ENCODE measurements at places on chromosomes 16 and 17.
A peak's percentile ranks its signal among the peaks of the same experiment; 100 is the strongest.

GRCh38 chr16:74141015-74141414 lies 155.6 kb upstream of the PSMD7 start:
- DNase-seq: no peak

DNA sequence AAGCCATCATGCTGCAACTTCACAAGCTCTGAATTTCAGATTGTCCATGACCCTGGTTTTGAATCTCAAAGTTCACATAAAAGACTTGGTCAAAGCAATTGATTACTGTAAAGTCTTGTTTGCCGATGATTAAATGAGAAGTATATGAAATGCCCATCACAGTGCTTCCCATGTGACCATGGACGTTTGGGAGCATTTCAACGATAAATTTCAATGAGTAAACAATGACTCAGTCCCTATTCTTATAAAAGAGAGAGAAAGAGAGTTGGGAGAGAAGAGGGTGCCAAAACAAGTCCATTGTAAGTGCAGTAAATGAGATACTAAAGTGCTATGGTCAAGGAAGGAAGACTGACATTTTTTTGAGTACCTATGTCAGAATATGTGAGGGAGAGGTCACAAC lies 276.9 kb downstream of the SOX9 start:
- DNase-seq: no peak

DNA sequence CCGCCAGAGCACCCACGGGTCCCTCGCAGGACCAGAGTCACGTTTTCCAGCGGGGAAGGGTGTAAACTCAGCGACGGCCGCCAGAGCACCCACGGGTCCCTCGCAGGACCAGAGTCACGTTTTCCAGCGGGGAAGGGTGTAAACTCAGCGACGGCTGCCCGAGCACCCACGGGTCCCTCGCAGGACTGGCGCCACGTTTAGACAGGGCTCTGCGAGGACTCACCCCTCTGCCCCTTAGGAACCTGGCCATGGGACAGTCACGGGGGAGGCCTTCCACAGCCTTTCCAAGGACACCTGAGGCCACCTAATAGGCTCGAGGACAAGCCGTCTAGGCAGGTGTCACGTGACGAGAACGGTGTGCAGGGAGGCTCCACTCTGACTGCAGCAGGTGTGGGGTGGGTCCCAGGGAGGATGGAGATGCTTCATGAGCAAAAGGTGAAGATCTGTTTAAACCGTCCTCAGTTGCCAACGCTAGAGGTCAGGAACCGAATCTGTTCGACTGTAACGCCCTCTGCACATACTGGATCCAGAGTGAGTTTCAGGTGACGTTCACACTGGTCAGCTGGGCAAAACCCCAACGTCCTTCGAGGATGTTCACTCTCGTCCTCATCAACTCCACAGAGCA lies 48.0 kb upstream of the METRNL start:
- no peak for DNase-seq

GRCh38 chr16:86213437-86214205 lies 296.7 kb upstream of the FOXF1 start:
- DNase-seq: no peak

- DNase-seq: peak; percentile 27
These were observed 71.5 kb downstream of the GAS7 start for GRCh38 chr17:10126616-10127501.

DNA sequence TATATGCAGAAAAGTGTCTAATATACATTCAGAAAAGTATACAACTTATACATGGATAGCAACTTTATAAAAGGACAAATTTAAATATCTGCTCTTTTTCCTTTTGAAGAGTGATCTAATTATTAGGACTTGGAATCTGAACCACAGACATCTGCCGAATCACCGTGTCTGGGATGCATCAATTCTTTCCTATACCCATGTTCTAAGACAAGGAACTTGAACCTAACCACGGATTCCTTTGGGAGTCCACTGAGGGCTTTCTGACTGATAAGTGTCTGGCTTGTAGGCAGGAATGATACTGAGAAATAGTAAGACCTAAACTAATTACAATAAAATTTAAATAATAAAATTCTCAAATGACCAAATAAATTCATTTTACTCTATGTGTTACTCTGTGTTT lies 54.2 kb downstream of the NDEL1 start:
- no peak for DNase-seq

GRCh38 chr17:48541577-48542113 lies 3.3 kb downstream of the HOXB2 start:
- DNase-seq: no peak

DNA sequence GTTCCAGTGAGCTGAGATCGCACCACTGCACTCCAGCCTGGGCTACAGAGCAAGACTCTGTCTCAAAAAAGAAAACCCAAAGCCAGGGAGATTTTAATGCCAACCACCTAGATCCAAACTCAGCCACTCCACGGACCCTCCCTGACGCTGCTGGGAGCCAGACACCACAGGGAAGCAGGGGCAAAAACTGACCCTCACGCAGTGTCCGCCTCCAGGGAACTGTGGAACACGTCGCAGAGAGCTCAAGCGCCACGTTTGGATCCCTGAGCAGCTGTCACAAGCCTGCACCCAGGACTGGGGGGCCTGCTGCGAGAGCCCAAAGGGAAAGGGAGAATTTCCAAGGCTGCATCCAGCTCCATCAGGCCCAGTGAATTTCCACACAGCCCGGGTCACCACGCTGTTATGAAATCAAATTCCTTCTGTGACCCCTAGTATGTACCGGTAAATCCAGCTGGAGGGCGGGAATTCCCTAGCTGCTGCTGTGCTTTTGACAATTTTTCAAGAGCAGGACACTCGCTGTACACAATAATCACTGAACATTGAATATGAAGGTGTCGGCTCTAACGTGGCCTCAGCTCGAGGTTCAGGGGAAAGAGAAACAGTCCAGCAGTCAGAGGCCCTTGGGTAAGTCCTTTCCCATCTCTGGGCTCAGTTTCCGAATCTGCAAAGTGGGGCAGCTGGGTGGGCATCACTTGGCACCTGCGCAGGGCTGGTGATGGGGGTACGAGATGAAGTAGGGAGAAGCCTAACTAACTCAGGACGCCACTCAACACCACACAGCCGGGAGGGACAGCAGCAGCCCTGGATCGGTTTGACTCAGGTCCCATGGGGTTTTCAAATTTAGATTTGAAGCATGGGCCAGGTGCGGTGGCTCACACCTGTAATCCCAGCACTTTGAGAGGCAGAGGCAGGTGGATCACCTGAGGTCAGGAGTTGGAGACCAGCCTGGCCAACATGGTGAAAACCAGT lies 8.6 kb downstream of the CARHSP1 start:
- peak; percentile 66 for DNase-seq

DNA sequence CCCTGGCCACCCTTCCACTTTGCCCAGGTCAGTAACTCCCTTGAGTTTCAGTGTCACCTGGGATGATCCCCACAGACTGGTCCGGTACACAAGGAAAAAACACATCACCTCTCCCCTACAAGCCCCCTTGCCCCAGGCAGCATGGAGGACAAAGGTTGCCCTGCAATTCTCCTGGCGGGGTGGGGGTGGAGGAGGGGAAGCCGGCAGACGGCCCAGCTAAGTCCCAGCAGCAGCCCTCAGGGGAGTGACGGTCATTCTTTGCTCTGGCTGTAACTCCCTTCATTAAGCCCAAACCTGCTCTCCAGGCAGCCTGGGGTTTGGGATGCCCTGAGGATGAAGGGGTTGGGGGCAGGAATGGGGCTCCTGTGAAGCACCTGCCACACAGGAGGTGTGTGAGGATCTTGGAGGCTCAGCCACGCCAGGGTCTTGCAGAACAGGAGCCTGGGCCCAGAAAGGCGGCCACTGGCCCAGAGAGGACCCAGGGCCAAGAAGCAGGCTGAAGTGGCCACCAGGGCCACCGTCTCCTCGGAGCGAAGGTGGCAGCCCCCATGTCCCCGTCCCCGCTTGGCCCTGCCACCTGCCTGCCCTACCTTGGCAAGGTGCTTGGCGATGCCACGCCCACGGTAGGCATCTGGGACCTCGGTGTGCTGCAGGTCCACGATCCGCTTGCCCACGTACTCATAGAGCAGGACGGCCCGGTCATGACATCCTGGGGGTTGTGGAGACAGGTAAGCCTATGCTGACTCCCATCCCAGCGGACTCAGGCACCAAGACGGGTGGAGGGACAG lies 9.5 kb downstream of the NATD1 start:
- no peak for DNase-seq

DNA sequence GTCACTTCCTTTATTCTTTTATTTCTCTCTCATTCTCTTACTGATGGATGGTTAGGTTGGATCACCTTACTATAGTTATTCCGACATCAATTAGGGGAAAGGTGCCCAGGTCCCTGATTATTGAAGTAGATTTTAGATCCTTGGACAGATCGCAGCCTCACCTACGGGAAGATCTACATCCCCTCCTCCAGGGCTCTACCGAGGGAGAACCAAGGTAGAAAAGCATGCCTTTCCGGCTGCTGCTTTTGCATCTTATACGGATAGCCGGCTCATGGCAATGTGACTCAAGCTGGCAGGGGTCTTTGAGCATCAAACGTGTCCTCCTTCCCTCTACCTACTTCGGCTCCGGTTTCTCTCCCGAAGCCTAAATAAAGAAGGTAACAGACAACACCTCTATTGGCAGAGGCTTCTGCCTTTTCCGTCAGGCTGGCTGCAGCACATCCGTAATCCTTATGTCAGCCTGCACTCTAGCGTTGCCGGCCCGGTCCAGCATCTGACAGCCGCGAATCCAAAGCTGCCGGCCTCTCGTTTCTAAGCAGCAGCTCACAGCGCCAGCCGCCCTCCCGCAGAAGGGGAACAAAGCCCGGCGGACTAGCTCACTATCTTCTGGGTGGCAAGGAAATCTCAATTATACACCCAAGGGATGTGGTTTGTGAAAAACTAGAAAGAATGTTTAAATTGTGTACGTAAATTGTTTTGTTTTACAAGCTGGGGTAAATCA lies 46.9 kb downstream of the IRX6 start:
- DNase-seq: peak; percentile 50

GRCh38 chr16:28092721-28093384 lies 29.3 kb upstream of the GSG1L start:
- no peak for DNase-seq

DNA sequence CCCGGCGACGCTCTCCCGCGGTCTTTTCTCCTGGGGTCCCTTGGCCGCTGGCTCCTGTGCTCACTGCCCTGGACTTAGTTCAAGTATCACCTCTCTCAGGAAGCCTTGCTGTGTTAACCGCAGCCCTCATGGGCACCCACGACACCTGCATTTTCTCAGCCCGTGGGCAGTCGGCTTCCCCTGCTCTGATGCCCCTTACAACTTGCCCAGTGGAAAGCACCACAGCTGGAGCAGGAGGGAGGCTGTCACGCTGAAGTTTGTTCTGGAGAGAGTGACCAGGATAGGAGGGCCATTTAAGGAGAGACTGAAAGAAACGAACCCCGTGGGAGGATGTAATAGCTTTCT lies 395 bp downstream of the STXBP4 start:
- peak; percentile 28 for DNase-seq

GRCh38 chr16:53055541-53056391 lies 975 bp downstream of the CHD9 start:
- no peak for DNase-seq

DNA sequence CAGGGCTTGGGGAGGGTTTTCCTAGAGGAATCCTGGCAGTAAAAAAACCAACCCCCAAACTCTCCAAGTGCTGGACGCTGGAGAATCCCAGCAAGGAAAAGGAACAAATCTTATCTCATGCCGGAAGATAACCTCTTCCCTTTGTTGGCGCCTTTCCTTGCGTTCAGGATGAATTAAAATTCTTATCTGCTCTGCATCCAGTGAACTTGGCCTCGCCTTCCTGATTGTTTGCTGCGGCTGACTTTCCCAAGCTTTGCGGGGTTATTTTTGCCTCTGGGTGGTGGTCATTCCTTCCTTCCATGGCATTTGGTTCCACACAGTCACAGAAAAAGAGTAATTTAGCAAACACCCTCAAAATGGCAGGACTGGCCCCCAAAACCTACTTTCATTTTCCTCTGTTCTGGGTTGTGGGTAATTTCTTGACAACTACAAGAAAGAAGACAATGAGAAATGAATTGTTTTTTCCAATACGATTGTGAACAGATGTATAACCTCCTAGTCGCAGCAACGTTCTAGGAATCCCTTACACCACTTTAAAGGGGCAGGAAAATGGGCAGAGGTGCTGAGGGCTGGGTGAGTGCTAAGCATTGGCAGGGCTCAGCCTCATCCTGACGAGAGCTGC lies 77.8 kb downstream of the MRC2 start:
- no peak for DNase-seq

DNA sequence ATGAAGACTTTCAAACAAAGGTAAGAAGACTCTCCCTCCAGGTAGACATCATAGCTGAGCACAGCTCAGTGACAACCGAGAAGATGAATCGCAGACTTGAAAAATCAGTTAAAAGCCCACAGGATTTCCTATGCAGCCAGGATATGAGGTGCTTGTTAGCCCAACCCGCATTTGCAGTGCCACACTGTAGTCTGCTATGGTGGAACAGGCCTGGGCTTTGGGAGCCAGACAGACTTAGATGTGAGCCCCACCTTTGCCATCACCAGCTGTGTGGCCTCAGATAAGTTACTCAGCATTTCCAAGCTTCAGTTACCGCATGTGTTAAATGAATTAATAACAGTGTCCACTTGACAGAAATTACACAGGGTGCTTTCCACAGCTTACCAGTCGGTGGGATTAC lies 204.4 kb upstream of the HS3ST3A1 start:
- DNase-seq: no peak

DNA sequence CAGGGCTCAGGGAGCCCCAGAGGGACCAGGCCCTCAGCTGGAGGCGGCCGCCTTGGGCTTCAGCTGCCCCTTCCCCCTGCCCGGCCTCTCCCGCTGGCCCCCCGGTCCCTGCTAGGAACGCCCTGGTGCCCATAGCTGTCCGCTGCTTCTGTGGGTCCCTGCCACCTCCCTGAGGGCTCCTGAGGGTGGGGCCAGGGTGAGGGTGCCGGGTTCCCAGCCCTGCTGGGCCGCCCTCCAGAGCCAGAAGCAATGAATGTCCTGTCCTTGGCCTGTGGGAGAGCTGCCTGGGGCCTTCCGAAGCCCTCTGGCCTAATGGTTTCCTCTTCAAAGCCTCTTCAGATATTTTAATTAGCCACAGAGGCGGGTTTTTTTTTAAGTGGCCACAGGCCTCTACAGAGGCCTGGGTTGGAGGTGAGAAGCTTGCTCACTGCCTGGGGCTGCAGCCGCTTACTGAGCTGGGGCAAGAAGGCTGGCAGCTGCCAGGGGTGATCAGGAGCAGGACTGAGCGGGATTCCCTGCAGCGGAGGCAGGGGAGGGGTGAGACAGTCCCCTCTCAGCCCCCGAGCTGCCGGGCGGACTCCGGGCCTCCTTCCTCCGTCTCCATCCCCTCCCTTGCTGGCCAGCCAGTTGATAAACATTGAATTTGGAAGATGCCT lies 9.9 kb downstream of the CENPX start:
- no peak for DNase-seq

GRCh38 chr16:46973996-46974324 lies 486 bp upstream of the DNAJA2 start:
- no peak for DNase-seq

DNA sequence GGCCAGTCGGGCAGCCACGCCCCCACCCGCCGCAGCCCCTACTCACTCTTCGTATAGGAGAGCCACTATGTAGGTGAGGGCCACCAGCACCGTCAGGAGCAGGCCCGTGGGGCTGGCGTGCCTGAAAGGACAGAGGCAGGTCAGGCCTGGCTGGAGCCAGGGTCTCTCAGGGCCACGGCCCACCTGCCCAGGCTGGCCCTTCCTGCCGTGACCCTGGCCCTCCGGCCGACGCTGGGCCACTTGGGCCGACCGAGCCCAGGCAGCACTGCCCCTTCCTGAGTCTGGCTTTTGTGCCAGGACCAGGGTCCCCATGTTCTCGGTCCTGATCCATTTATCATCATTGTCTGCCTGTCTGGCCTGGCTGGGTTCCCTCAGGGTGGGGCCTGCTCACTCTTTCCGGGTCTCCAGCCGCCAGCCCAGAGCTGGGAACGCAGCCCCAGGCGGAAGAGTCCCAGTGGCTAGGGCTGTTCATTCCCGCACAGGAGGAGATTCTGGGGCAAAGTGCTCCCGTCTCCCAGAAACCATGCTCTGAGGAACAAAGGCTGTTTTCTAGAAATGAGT lies 10.1 kb upstream of the RASD1 start:
- peak; percentile 62 for DNase-seq
